Cortex of kidney (tissue), 1 donor: ENCODE measurements at places on chromosomes 6 and 20.

DNA sequence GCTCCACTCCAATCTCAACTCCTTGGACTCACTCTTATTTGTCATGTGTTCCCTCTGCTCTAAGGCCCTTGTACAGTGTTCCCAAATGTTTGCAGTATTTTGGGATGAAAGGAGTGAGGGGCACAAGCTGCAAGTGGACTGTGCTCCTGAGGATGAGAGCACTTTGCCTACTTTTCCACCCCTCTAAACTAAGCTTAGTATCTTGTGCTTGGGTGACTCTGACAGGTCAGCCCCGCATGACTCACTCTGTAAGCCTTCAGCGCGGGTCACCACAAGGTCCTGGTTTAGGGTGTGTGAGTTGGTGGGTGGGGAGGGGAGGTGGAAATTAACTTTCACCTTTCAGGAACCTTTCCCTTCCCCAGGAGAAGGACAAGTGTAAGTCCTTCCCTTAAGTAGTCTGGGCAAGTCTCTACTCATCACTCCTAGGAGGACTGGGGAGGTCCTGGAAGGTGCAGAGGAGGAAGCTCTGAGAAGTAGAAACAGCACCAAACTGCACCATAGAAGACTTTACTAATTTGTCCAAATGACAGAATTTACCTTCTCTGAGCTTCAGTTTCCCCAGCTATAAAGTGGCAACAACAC lies 68.8 kb upstream of the EPB41L1 start:
- DNase-seq: no peak

- no peak for DNase-seq
Observed at GRCh38 chr20:25533920-25534700, 51.2 kb downstream of the NINL start.

GRCh38 chr6:6439778-6440177 lies 119.3 kb upstream of the F13A1 start:
- DNase-seq: no peak

- DNase-seq: no peak
Observed at GRCh38 chr20:24681634-24682495, 212.4 kb downstream of the SYNDIG1 start.

DNA sequence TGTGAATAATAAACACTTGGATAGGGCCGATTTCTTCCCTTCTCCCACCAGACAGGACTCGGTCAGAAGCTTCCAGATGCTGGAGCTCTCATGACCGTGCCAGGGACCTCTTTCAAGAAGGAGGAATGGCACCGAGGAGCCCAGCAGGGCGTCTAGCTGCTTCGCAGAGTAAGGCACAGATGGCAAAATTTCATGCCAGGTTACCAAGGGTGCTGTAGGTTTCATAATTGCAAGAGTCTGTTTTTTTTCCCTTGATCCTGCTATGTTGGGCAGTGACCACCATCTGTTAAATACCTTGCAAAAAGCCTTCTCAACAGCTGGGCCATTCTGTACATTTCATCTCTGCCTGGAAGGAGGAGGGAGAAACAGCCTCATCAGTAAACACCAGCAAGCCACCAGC lies 111.8 kb downstream of the EDN3 start:
- no peak for DNase-seq

GRCh38 chr20:49818816-49819215 lies 6.2 kb downstream of the SLC9A8 start:
- no peak for DNase-seq

DNA sequence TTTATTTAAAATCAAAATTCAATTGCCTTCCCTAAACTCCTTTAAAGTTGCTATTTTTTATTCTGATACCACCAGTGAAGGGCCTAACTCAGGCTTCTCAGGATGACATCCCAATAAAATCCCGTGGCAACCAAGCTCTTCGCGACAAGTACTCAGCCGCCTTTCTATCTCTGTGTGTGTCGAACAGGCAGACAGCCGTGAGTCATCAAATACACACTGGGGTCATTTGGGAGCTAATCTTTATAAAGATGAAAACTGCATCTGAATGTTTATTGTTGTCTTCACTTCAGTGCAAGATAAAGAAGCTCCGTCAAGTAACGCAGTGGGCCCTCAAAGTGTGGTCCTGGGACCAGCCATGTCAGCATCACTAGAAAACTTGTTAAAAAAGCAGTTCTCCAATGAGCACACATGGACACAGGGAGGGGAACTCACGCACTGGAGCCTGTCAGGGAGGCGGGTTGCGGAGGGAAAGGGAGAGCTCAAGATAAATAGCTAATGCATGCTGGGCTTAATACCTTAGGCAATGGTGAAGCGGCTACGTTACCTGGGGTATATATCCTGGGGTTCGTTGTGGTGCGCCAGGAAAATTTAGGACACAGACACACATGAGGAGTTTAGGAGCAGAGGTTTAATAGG lies 119.3 kb downstream of the RNF144B start:
- DNase-seq: no peak

- DNase-seq: no peak
Observed at GRCh38 chr20:38640521-38640920, 38.9 kb downstream of the ARHGAP40 start.

DNA sequence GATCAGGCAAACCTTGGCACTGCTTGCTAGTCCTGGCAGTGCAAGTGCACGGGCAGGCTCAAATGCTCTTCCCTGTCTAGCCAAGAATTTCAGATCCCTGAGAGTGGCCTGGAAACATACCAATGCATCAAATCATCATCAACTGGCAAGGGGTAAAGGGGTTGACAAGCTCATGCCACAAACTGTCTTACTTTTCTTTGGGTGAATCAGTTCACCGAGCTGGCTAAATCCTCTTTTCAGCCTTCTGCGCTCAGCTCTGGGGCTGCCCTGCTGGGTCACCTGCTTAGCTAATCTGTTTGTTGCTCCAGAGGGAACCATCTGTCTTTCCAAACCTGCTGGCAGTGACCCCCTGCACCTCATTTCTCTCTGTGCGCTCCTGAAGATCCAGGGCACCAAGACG lies 59.5 kb downstream of the LYRM4 start:
- no peak for DNase-seq

DNA sequence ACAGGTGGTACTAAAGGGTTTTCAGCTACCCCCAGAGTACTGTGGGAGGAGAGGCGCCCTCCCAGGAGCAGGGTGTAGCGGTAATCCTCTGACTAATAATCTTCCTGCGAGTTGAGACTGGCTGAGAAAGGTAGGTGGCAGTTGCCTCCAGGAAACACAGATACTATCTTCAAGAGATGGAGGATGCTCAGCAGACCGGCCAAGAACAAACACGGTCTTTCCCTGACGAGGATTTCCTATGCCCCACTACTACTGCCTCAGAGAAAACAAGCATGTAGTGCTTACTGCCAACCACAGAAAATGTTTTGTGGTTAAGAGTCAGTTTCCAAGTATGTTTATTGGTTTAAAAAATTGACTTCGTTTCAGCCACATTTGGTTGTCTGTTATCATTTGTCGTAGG lies 26.8 kb downstream of the C6orf89 start:
- no peak for DNase-seq

DNA sequence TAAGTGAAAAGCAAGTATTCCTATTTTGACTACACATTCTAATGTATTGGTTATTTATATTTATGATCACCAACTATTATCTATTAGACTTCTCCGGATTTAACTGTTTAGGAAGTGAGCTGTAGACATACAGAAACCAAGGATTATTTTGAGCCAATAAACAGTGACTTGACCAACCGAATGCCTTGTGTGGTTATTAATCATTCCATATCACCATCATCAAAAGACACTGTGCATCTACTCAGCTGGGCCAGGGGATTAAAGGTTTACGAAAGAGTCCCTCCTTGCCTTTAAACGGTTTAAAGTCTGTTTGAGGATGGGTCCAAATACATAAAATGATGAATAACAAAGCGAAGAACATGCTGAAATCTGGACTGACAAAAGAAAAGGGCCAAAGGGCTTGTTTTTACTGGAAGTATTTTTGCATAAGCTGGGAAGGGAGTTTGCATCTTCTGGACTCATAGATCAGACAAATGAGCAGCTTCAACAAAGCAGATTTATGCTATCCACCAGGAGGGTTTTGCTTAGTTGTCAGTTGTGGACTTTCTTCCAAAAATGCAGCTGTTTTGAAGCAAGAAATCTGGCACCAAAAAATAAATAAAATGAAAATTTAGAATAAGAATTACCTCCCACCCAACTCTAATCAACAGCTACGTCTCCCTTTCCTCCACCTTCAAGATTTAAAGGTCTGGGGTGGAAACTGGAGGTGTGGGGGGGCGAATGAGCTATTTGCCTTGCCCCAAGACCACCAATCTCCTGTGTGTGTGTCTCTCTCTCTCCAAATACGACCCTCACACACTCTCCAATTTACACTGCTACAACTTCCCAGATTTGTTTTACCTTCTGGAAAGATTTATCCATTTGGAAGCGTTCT lies 33.6 kb upstream of the ID4 start:
- DNase-seq: no peak

GRCh38 chr6:44028789-44029310 lies 98.4 kb downstream of the MRPL14 start:
- no peak for DNase-seq

GRCh38 chr6:47376930-47377329 lies 67.2 kb upstream of the TNFRSF21 start:
- no peak for DNase-seq

GRCh38 chr6:25277386-25277785 lies 1.8 kb upstream of the CARMIL1 start:
- no peak for DNase-seq
